ENCODE measurements at places on chromosomes 1 and 21. TPM values are rescaled to one million over a fixed set of nuclear protein-coding genes. Genes with fewer than 3 reads are reported as not detected.

DNA sequence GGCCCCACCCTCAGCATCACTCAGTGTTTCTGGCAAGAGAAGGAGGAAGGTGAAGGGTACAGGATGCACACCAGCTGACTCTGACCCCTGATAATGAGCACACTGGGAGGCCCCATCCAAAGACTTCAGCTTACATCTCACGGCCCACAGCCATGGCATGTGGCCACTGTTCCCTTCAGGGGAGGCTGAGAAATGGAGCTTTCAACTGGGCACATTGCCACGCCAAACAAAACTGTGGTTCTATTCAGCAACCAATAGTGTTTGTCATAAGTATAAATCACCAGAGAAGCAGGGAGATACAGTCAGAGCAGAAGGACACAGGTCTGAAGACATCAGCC, 12.7 kb upstream of the TRAF3IP3 start:
- peak; percentile 75 for DNase-seq

DNA sequence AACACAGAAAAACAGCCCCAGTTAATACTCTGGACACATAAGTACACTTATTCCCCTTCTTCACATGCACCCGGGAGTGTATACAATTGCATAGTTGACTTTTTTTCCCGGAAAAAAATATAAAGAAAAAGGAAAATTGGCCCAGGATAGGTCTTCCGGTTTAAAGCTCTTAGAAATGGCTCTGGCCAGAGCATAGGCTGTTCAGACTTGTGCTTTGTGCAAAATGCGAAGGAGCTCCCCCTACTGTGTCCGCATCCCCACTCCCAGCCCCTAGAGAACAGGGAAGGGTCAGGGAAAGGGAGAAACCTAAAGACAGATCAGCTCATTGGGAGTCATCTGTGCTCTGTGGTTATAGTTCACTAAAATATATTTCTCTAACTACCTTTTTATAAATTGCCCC, 5.5 kb upstream of the MTMR11 start:
- DNase-seq = no peak

- DNase-seq = no peak
Observed at GRCh38 chr1:1302006-1302430, 5.7 kb downstream of the ACAP3 start.

DNA sequence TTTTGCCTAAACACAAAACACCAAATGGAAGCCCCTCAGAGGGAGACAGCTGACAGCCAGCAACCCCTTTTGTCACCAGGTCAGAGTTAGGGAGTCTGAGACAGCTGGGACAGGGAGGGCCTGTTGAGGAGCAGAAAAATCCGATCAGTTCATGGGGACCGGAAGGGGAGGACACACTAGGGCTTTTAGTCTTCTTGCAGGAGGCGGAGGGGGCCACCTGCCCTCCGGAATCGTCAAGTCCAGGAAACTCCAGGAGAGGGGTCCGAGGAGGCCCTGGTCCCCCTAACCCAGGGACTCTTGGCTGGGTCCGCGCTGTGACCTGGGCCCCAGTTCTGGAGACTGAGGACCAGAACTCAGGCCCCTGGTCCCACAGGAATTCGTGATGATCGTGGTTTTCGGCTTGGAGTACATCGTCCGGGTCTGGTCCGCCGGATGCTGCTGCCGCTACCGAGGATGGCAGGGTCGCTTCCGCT, 34.2 kb downstream of the KCNQ4 start:
- no peak for DNase-seq

- DNase-seq = no peak
Observed at GRCh38 chr1:6625584-6626149, 999 bp downstream of the THAP3 start.

ERVH48-1 gene
- not detected for total RNA-seq

LAMC2 gene
- 55.4 TPM for total RNA-seq

NBPF6 gene
- total RNA-seq = not detected

DSTYK gene
- total RNA-seq = 4.6 TPM

Data from HT1080 (cell line).